Cardiac muscle cell (in vitro differentiated cells and primary cell): ENCODE measurements at places on chromosomes 13 and 19. TPM values are rescaled to one million over a fixed set of nuclear protein-coding genes. Genes with fewer than 3 reads are reported as not detected.

Gene KLHL1
- total RNA-seq = not detected in 2 replicates

Gene CFAP97D2
- not detected in 2 replicates for total RNA-seq

Gene PLK5
- total RNA-seq = 0.04 and 1.2 TPM in 2 replicates

DNA sequence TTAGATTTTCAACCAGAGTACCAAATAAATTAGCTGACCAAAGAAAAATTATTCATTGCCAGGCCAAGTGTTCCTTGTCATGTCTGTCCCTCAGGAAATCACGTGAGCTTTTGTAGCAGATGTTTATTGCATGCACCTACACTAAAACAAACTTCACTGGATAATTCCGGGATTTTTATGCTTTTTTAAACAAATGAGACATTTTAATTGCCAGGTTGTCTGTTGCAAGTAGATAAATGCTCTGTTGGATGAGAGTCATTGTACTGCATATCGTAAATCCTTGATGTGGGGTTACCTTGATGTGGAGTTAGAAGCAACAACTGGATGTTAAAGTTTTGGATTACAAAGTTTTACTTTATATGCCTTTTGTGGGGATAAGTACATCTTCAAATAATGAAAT lies 1187.7 kb upstream of the PCDH9 start:
- no peak for DNase-seq

DNA sequence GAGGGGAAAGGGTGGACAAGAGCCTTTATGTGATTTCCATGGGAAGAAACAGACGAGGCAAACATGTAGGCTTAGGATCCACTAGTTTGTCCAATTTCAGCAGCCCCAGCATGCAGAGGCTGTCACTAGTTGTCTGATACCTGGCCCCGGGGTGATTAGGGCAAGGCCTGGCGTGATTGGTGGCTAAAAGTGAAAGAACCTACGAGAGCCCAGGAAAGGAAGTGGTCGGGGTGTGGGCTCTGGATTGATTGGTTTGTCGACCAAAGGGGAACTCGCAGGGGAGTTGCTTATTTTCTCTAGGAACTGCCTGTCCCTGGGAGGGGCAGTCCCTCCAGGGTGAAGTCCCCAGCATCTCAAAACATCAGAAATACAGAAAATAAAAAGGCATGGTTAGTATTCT lies 64.2 kb upstream of the UQCRFS1 start:
- peak; percentile 42 for DNase-seq

DNA sequence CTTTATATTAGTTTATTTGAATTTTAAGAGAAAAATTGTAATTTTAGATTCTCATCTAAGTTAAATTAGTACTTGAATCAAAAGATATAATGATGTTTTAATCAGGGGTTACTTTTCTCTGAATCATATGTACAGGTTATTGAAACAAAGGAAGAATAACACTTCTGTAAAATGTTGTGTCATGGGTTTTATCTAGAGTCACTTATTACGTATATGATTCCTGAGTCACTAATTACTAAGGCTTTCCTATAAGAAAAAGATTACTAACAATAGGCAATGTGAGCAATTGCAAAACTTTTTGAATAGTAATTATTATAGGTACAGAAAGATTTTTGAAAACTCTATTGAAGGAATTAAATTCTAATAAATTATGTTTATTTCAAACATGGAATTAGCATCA lies 99.2 kb upstream of the KLF5 start:
- DNase-seq = no peak

DNA sequence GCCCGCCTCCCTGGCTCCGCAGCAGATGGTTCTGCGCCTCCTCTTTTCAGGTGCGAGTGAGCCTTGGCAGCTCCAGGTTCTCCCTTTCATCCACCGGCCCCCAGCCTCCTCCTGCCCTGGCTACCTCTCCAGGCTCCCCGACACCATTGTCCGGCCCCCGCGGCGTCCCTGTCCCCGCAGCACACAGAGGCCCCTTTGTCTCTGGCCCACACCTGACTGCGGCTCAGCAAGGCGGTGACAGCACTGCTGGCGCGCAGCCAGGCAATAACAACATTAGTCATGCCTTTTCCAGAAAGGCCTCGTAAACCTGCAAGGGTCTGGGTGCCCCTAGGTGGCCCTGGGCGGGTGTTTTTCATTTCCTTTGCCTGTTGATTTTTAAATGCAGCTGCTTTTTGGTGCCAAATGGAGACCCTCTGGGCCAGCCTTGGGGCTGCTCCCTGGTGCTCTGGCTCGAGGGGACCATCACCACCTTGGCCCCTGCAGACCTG lies 73.2 kb upstream of the MEDAG start:
- peak; percentile 75 for DNase-seq

GRCh38 chr13:40631605-40632004 lies 34.8 kb downstream of the FOXO1 start:
- no peak for DNase-seq

DNA sequence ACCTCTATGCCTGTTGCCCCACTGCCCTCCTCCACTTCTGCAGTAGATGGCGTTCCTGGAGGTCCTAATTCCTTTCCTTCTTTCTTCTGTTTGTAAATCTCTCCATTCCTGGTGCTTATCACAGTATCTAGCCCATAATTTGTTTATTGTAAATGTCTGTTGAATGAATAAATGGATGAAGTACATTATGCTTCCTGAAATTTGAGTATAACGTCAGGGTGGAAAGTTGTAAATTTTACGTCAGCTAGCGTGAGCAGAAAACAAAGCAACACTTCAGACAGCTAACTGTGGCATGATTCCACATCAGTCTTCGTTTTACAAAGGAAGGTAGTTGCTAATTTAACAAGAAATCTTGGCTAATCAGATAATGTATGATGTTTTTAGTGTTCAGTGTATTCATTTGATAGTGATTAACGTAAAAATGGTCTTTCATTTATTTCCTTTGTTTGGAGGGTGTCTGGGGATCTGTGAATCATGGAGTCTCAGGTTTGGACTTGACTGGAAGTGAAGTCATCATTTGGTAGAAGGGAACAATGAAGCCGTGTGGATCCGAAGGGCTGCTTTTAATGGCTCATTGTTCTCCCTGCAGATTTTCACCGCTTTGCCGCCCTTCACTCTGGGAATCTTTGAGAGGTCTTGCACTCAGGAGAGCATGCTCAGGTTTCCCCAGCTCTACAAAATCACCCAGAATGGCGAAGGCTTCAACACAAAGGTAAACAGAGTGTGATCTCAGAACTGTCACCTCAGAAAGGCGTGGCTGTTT lies 215.1 kb downstream of the SHISA2 start:
- DNase-seq = no peak

GRCh38 chr19:15563931-15564330 lies 51.1 kb upstream of the CYP4F8 start:
- no peak for DNase-seq

- DNase-seq = no peak
These were observed 10.3 kb downstream of the ZNF480 start for GRCh38 chr19:52307275-52307674.

GRCh38 chr13:29952245-29952644 lies 101.8 kb upstream of the UBL3 start:
- no peak for DNase-seq

GRCh38 chr19:18780631-18781030 lies 10.5 kb downstream of the COMP start:
- DNase-seq = no peak

GRCh38 chr13:23399347-23399746 lies 34.2 kb downstream of the SACS start:
- DNase-seq = no peak

GRCh38 chr13:85170372-85170771 lies 628.8 kb downstream of the SLITRK6 start:
- DNase-seq = no peak

DNA sequence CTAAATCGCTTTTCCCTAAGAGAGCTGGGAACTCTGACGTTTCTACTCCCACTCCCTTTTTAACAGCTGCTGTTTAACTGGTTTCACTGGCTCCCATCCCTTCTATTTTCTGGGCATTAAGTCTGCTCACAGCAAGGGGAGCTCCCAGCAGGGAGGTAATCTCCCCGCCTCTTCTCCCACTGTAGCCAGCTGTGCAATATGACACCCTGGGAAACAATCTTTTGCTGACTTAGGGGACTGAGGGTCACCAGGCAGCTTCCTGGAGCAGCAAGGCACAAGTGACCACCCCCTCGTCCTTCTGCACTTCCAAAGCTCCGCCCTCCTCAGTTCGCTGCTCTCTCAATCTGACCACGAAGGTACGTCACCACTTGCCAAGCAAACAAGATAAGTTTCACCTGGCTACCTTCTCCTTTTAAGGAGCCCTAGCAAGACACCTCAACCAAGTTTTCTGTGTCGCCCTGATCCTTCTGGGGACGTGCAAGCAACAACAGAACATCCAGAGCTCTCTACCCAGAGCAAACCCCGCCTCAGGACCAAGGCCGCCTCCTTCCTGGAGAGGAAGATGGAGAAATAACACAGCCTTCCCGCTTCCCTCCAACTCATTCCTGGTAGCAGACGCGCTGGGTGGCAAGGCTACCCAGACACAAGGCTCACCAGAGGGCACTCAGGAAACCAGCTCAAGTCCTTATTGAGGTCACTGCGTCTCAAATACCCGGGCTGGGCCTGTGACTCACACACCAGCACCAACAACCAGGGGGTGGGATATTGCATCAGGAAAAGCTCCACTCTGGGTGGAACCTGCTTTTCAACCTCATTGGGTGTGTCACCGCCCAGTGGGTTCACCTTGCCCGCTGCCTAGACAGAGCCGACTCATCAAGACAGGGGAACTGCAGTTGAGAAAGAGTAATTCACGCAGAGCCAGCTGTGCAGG lies 92.4 kb downstream of the STK24 start:
- DNase-seq = peak; percentile 87

- DNase-seq = peak; percentile 54
These were observed 61.9 kb downstream of the WASF3 start for GRCh38 chr13:26619358-26619757.

DNA sequence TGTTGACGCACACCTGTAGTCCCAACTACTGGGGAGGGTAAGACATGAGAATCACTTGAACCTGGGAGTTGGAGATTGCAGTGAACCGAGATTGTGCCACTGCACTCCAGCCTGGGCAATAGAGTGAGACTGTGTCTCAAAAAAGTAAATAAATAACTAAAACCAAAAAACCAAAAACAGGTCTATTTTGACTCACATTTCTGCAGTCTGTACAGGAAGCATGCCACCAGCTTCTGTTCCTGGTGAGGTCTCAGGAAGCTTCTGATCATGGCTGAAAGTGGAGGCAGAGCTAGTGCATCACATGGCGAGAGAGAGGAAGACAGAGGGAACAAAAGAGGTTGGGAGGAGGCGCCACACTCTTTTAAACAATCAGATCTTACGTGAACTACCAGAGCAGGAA lies 142.5 kb downstream of the ITGBL1 start:
- no peak for DNase-seq

GRCh38 chr13:25733696-25734435 lies 317.9 kb downstream of the SHISA2 start:
- DNase-seq = no peak

DNA sequence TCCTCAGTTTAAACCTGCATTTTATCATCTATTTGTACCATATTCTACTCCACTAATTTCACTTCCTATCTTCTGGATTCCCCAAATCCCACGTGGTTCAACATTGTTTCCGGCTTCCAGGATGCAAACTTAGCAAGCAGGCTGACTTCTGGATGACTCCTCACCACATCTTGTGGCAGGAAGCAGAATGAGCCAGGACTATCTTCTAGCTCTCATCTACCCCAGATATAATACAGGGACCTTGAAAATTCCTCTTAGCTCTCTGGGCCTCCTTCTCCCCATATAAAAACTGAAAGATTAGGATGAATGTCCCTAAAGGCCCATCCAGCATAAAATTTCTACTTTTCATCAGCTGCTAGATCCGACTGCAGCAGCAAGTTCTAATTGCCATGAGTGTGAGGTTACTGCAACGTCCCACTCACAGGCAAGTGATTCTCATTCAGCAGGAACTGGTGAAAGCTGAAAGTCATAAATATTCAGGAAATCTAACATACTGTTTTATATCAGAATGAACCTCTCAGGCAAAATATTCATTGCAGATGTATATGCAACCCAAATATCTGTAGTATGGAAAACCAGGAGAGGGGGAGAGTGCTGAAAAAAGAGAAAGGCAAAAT lies 93.4 kb downstream of the KCTD12 start:
- no peak for DNase-seq

DNA sequence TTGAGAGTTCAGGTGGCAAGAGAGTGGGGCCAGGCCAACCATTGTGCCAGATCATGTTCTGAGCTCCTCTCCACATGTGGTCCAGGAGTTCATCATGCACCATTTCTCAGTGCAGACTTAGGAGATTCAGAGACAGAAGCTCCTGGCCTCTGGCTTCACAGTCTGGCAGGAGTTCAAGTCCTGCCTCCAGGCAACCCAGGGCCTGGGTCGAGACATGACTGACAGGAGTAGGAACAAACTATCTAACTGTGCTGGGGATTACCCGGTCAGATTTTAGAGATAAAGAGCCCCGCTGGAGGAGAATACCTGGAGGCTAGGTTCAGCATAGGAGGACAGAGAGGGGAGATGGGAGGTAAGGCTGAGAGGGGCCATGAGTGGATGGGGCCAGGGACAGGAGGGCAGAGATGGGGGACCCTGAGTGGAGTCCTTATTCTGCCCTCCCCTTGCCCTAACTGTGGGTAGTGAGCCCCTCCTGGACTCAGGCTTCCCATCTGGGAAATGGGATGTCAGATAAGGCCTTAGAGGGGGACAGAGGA lies 906 bp upstream of the CYP4F11 start:
- no peak for DNase-seq

DNA sequence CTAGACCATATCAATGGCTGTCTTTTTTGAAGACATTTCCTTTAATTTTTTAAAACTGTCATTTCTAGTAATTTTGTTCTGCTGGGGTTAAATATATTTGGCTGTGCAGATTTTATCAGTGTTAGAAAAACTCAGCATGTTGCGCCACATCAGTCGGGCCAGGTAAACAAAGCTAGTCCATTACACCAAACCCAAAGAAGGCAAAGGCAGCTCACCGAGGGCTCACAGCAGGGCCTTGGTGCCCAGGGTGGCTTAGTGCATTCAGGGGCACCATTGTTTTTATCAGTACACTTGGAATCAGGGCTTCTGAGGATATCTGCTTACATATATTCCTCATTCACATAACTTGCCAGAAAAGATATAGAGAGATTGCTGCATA lies 22.2 kb downstream of the SPATA13 start:
- DNase-seq = no peak

DNA sequence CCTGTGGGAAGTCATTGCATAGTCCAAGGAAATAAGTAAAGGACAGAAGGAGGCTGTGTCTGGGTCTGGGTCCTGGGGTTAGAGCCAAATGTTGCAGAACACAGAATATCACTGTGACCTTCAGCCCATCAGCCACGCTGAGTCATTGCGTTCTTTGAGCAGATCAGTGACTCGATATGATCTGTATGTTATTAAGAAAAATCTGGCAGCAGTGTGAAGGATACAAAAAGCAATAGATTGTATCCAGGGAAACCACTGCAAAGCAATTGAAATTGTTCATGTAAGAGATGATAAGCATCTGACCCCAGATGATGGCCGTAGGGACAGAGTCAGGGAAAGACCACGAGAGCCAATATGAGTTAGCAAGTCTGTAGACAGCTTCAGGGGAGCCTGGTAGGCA lies 1575.1 kb upstream of the SLC10A2 start:
- peak; percentile 3 for DNase-seq

DNA sequence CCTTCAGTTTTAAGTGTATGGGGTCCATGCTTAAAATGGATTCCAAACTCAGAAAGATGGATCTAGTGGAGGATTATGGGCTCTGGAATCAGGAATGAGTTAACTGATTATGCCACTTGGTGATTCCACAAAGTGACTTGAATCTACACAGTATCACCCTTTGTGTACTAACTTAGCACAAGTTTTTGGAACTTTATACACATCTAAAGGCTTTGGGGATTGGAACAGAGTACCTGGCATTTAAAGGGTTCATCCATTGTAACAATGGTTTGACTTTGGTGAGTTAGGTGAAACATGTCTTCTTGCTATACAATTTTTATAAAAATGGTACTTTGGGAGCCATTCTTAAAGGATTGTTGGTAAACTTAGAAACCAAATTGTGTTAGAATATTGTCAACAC lies 1.1 kb downstream of the RPL21 start:
- no peak for DNase-seq

- DNase-seq = no peak
These were observed 76.6 kb upstream of the SPATA13 start for GRCh38 chr13:24083722-24084421.
